ENCODE measurements at places on chromosomes 4 and X.

DNA sequence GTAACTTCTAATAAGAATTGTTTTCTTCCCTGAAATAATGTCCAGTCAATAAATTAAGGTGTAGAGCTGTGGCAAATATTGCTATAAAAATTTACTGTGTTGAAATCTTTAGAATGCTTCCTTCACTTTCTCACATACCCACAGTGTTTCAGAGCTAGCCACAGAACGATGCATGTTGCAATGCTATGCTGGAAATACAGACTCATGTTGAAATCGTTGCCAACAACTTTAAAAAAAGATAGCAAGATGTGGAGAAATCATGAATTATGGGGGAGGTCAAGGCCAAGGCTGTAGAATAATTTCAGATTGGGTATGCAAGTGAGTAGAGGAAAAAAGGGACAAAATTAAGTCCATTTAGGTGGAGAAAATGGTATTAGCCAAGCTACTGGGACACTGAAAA is 204.8 kb downstream of the VEGFC start:
- no peak for DNase-seq

DNA sequence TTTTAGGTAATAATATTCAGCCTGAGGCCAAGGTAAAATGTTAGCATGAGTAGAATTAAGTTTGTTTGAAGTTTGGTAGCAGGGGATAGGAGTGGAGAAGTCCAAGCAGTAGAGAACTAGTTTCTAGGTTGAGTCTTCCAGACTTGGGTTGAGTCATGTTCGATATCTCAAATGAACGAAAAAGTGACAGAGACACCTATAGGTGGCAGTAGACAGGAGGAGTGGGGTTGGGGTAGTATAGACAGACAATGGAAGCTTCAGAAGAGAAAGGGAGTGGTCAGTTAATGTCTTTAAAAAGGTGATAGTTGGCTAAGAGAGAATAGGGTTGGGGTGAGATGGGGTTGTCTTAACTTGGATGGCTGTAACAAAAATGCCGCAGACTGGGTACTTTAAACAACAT is 58.7 kb upstream of the EMCN start:
- DNase-seq: peak; percentile 10

GRCh38 chr4:32199639-32200038 is 1479.5 kb downstream of the PCDH7 start:
- DNase-seq: no peak

GRCh38 chr4:62816566-62816965 is 1592.7 kb downstream of the TECRL start:
- no peak for DNase-seq

DNA sequence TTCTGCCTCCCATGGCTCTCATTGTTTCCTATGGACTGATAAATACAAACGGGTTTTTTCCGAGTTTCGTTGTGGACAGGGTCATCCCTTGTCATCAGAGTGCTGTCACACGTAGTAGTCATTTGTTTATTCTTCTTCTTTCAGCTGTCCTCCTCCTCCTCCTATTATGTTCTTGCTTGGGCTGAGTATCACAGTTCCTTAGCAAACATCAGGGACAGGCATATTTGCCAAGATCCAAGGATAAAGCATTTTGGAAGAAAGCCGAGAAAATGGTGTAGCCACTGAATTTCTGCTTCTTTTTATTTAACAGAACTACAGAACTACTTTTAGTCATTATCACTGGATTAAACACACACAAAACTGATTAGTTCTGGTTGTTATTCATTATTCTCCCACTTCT is 167.9 kb downstream of the MAML3 start:
- no peak for DNase-seq

DNA sequence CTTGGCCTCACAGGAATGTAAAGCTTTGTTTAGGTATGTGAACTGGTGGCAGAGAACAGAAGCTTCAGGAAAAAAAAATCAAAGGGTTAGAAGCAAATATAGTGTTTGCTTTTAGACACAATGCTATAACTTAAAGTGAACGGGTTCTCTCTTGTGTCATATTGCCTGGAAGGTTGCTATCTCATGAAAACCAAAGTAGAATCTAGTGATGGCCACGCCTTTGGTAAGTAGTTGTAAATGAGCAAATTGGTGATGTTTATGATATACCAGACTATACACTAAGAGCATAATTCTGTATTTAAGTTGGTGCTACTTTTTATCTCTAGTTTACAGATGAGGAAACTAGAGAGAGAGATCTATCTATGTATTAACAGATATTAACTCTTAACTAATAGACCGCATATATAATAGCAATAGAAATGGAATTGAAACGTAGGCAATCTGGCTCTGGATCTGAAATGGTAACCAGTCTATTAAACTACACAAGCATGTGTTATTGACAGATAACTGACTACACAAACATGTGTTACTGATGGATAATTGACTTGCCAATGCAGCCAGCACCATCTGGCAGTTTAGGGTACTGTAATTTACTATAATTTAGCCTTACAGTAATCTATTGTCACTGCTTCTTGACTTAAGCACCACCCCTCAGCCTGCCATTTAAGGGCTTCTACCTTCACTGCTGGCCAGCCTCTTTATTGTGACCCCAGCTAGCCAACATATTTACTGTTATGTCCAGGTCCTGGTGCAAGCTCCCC is 40.8 kb downstream of the HCCS start:
- DNase-seq: no peak

DNA sequence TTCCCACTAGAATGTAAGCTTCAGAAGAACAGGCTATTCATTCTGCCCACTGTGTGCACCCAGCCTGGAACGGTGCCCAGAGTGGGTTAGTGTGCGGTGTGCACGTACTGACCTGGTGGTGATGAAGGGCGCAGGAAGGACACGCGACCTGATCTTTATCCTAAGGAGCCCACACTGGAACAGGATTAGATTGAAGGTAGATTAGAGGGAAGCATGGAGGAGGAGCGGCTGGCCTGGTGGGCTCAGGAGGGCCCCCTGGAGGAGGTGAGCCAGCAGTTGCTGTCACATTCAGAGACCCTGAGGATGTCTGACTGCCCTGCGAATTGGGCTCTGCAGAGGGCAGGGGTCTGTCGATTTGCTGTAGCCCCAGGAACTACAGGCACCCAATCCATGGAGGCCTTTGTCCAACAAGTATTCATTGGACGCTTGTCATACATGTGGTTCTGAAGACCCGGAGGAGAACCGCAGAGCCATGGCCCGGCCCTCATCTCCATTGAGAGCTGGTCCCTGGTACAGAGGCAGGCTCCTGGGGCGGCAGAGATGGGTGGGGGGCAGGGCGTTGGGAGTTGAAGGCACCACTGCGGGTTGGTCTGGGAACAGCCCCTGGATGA is 73.2 kb downstream of the HTRA3 start:
- DNase-seq: no peak

DNA sequence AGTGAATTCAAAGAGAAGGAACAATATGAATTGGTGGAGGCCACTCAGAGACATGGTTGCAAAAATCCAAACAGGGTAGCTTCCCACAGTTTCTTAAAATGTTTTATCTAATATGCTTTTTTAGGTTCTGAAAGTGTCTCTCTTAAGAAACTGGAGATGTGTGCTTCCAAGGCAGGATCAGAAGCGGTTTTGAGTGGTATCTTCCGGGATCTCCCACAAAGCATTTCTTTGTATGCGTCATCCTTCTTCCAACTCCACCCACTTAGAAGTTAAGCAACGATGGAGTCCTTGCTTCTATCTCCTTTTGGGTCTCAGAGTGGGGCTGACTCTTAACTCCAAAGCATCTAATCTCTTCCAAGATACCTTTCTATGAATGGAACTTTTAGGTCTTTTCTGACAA is 196.7 kb downstream of the MID1 start:
- no peak for DNase-seq

DNA sequence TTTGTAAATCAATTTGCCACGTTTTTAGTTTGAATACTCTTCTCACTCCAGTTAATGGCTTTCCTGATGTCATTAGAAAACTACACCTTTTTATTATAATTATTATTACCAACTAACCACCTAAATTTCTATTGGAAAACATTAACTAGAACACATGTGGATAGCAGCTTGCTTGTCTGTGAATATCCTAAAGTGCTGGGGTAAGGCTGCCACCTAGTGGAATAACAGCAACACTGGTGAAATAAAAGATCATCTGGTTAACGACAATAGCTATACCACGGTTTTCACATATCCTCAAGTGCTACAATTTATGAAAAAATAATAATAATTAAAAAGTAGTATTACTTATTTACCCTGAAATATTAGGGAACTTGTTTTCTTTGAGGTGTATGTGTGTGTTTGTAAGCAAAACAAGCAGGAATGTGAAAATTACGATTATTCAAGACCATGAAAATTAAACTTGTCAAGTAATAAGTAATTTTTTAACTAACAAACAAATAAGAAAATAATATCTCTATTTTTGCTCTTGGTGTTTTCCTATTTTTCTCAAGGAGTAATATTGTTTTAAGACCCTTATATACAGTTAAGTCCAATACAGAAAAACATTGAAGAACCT is 130.1 kb upstream of the TECRL start:
- DNase-seq: peak; percentile 64

GRCh38 chr4:121648516-121648915 is 48.3 kb downstream of the ANXA5 start:
- no peak for DNase-seq

DNA sequence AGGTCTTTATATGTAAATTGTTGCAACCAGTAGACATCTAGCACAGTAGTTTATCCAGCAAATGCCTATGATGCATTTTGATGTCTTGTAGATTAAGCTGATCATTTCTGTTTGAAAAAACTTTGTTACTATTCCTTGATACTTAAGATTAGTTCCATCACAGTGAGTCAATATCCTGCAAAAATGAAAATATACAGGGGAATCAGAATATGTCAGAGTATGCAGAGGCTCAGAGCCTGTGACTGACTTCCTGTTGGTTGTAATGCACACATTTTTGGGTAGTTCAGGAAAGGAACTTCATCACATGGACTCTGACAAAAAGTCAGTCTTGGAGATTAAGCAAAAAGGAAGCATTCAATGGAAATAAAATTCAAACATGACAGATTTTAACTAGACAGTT is 815.5 kb downstream of the FAT4 start:
- no peak for DNase-seq

GRCh38 chr4:169987327-169988228 is 38.6 kb downstream of the MFAP3L start:
- no peak for DNase-seq

DNA sequence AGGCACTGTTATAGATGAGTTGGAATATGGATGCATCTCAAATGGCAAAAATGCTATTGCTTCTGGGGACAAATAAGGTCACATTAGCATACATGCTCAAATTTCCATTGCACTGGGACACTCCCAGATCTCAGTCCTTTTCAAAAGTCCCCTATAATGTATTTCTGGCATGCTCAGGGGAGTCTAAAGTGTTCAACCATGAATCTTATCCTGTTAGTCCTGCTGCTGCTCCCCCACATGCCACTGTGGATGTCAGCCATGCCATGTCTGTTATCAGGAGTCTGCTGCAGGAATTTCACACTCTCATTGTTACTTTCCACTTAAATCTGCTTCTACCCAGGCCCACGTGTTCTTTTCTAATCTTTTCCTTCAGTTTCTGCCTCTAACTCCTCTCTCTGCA is 1000.6 kb downstream of the CCSER1 start:
- DNase-seq: no peak

GRCh38 chr4:15963001-15963451 is at the start of gene FGFBP2:
FGFBP2 (minus strand) TSS chr4:15963175; CDS start chr4:15963129, 46 bp downstream.
- peak; percentile 68 for DNase-seq

GRCh38 chr4:159103384-159103990 is 608 bp downstream of the RAPGEF2 start:
- no peak for DNase-seq

GRCh38 chr4:135552131-135552530 is 1350.5 kb upstream of the PABPC4L start:
- DNase-seq: no peak

DNA sequence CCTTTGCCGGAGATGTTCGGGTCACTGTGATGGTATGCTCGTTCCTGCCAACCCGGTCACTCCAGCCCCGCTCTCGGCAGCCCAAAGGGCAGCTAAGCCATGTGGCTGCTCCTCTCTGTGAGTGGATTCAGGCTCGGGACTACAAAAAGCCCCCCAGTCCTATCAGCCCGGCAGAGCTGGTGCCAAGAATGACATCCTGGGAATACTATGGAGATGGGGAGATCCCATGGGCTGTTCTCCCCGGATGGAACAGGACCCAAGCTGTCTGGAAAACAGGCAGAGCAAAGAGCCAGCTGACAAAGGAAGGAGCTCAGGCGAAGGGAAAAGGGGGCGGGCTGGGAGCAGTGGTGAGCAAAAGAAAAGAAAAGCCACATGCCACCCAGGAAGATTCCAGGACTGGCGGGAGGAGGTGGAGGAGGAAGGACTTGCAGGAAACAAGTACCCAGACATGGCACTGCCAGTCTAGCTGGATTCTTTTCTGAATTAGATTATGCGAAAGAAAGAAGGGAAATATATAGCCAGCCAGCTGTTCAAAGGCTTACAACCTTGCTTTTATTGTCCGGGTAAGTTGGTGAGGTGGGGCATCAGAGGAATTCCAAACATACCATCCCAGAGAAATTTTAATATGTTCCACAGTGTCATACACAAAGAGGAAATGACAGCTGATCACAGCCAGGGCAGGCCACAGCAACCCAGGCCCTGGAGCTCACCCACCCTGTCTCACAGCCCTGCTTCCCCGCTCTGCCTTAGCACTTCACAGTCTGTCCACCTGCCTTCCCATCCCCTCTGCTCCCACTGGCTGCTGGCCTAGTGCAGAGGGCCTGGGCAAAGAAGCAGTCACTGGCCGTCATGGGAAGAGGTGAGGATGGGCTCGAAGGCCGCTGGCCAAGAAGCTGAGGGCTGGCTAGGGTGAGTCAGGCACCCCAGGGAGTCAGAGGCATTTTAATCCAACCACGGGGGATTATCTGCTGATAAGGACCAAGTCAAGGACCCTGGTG is 3.4 kb downstream of the NDP start:
- no peak for DNase-seq

GRCh38 chr4:30245140-30245539 is 475.0 kb upstream of the PCDH7 start:
- no peak for DNase-seq

DNA sequence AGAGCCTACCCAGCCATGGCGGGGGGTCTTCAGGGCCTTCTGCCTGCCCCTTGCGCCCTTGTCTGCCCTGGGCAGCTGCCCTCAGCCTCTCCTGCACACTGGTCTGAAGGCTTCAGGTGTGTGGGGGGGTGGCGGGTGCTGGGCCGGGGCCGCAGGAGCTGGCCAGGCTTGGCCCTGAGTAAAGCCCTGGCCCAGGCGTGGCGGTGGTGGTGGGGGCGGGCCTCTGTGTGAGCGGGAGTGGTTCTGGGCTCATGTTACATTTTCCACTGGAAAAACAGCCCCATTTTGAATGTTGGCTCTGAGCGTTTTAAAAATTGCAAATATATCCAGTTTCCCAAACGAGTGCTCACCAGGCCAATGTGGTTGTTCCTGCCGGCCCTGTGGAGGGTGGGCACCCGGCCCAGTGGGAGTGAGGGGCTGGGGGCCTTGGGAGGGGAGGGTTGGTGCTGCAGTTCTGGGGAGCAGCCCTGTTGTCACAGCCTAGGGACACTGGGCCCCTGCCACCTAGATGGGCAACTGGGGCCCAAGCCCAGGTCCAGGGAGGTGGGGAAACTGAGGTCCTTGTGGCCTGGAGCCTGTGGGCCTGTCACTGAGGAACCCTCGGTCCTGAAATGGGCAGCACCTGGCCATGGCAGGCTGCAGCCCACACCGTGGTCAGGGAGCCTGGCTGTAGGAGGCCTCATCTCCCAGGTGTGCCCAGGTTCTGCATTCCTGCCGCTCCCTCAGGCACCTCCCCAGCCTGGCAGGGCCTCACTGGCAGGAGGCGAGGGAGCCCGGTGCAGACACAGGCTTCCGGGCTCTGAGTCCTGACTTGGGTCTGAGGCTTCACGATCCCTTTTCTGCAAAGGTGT is 28.3 kb downstream of the FGFRL1 start:
- no peak for DNase-seq

GRCh38 chr4:183867247-183867646 is 37.9 kb upstream of the STOX2 start:
- DNase-seq: no peak

Data from Jurkat, Clone E6-1 (cell line).